ENCODE measurements at places on chromosomes 12 and 14.
A peak's percentile ranks its signal among the peaks of the same experiment; 100 is the strongest.

- peaks cover 3% of the 10 kb centered on the region for H3K36me3 ChIP-seq
- H3K27me3 ChIP-seq, result no peaks in the 10 kb centered on the region
- peaks cover 13% of the 10 kb centered on the region for H3K4me1 ChIP-seq
- DNase-seq, result no peak
- H3K27ac ChIP-seq, result peak overlapping the region; percentile 99
These were observed 349 bp upstream of the FAM177A1 start for GRCh38 chr14:35045798-35046047.

DNA sequence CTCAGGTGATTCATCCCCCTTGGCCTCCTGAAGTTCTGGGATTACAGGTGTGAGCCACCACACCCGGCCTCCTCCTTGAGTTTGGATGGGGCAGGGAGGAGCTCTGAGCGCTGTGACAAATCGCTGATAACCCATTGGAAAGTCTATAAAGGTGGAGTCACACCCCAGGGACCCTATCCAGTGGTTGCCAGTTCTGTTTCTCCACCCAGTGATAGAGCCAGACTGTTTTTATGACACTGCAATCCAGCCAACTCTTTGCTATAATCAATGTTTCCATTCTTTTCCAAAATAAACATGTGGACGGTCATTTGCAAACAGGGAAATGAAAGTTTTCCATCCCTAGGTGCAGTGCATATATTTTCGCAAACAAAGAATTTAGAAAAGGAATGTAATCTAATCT lies 142.0 kb upstream of the PELI2 start:
- no peak overlapping the region for H3K4me3 ChIP-seq
- H3K27me3 ChIP-seq, result no peaks in the 10 kb centered on the region
- no peaks in the 10 kb centered on the region for H3K36me3 ChIP-seq
- no peak for DNase-seq
- H3K4me1 ChIP-seq, result no peaks in the 10 kb centered on the region

GRCh38 chr14:23776296-23776695 lies 140.1 kb downstream of the DHRS2 start:
- no peaks in the 10 kb centered on the region for H3K36me3 ChIP-seq
- H3K4me3 ChIP-seq, result no peak overlapping the region
- no peak for DNase-seq

DNA sequence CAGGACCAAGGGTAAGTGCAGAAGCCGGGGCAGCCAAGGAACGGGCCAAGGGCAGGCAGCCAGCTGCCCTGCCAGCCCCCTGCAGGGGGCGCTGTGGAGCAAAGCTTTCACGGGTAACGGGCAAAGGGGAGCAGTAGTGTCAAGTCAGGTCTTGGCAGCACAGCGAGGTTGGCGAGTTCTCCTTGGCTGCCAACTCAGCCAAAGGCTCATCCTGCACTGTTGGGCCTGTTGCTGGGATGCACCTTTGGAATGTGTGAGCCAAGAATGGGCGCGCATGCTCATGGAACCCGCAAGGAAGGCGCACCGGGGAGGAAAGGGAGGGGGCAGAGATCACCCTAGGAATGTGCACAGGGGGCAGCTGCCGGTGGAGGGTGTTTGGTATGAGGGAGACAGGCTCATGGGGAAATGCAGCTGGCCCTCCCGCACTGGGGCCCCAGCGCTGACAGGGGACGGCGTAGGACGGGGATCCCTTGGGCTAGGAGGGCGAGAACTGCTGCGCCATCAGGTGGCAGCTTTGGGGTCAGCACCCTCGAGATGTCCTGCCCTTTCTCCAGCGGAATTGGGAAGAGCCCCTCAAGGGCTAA lies 138.0 kb downstream of the ASCL4 start:
- H3K4me1 ChIP-seq, result no peaks in the 10 kb centered on the region
- no peak for DNase-seq
- H3K27me3 ChIP-seq, result no peaks in the 10 kb centered on the region
- H3K27ac ChIP-seq, result no peak overlapping the region
- no peak overlapping the region for H3K4me3 ChIP-seq

DNA sequence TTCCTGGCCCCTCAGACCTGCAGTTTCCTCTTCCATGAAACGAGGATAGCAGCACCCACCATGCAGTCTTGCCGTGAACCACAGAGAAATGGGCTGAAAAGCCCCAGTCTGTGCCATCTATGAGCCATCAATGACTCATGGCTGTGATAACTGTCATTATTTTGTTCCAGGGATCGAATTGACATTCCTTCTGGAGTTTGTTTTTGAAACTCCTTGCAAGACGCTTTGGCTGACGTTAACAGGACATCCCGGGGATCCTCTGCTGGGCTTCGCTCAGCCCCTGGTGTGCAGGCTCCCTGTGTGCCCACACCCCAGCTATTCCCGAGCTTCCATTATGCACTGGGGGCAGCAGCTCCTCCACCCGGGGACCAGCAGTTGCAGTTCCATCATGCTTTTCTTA lies 33.8 kb downstream of the MMAB start:
- no peak for DNase-seq
- H3K27me3 ChIP-seq, result no peaks in the 10 kb centered on the region
- no peaks in the 10 kb centered on the region for H3K36me3 ChIP-seq
- H3K4me3 ChIP-seq, result no peak overlapping the region

DNA sequence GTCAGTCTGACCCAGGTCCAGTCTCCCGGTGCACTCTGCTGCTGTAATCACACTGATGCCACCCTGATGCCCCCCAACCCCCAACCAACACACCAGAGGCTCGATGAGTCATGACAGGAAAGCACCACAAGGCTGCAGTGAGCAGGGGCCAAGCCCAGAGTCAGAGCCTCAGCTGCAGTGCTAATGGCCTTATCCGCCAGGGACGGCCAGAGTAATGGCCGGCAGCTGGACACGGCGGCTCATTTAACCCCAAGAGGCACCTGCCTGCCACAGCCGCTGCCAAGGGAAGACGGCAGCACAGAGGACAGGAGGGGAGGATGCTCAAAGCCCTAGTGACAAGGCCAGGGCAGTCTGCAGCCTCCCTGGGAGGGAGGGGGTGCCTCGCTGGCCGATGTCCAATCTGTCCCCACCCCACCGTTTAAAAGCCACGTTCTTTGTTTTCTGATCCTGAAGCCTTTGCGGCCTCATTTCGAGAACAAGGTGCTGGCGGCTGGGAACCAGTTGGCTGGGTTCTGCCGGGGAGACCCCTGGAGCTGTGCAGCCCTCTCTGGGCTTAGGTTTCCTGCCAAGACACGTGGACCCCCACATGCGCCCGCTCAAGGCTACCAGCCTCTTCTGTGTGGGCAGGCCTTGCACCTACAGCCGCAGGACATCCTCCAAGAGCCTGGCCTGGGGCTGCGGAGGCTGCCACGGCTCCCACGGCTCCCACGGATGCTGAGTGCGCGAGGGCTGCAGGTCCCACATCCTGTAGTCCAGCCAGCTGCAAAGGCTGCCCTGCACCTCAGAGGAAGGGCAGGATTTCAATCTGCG lies 13.1 kb downstream of the CCDC85C start:
- no peak overlapping the region for H3K4me3 ChIP-seq
- H3K27me3 ChIP-seq, result no peaks in the 10 kb centered on the region
- DNase-seq, result no peak
- peaks cover 1% of the 10 kb centered on the region for H3K36me3 ChIP-seq

- H3K36me3 ChIP-seq, result no peaks in the 10 kb centered on the region
- no peak for DNase-seq
- no peaks in the 10 kb centered on the region for H3K27me3 ChIP-seq
These were observed 169.5 kb downstream of the CHST11 start for GRCh38 chr12:104626069-104626837.
